ENCODE measurements at places on chromosomes 2 and 18.

DNA sequence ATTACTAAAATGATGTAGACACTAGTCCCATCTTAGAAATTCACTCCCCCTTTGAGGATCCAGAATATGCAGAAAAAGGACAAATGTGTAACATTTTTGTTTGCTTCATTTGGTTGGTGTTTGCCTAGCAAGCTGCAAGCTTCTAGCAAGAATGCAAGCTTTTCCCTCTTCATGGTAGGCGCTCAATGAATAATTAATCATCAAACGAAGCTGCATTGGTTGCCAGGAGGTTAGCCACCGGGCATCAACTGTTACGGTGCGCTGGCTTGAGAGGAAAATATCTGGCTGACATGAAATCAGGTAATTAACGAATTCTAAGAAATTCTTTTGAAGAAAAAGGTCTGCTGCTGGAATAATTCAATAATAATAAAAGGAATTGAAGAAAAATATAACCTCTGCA is 341.0 kb upstream of the KYNU start:
- DNase-seq = no peak

- DNase-seq = no peak
These were observed 52.2 kb upstream of the KCNH7 start for GRCh38 chr2:162890690-162891311.

GRCh38 chr2:36650031-36650829 is 46.3 kb upstream of the VIT start:
- no peak for DNase-seq

GRCh38 chr2:37855283-37856041 is 69.6 kb upstream of the RMDN2 start:
- DNase-seq = no peak

- DNase-seq = no peak
These were observed 1.1 kb downstream of the NIFK start for GRCh38 chr2:121735518-121736074.

DNA sequence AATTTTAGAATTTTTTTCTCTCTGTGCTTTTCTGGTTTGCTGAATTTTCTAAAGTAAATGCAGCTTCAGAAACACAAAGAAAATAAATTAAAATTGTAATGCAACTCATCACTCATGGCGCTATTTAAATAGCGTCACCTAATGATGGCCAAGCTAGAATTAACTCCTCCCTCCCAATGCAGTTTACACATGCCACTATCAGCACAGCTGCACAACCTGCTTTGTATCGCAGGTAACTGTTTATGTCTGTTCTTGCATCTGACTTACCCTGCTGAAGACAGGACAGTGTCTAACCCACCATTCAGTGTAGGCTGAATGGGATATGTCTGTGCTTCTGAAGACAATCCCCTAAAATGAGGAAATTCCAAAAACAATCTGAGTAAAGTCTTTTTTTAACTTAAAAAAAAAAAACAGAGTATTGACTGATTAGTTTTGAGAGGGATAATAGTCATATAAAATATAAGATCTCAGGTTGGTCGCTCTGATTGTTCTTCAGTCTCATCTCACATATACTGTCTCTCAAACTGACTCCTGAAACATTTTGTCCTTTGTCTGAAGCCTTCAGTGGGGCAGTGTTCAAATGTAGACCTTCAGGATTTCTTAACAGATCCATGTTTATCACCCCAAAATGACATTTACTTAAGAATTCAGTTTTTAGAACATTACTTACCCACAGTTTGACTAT is 271.4 kb downstream of the ZEB2 start:
- no peak for DNase-seq

GRCh38 chr2:134705861-134706586 is 12.8 kb downstream of the TMEM163 start:
- DNase-seq = no peak

DNA sequence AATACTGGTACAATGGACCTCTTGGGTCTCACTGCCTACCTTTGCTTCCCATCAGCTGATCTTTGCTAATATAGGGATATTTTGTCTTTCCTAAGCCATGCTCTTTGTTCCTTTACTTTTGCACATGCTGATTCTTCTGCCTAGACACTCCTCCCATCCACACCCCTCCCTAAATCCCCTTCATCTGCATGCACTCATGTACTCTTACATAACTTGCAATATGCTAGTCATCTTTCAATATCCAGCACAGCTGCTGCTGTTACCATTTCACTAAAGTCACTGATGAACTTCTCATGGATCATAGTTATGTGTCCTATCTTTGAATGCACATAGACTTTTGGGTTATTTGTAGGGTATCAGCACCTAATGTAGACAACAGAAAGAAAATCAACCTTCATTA is 18.5 kb upstream of the DTNA start:
- DNase-seq = no peak

DNA sequence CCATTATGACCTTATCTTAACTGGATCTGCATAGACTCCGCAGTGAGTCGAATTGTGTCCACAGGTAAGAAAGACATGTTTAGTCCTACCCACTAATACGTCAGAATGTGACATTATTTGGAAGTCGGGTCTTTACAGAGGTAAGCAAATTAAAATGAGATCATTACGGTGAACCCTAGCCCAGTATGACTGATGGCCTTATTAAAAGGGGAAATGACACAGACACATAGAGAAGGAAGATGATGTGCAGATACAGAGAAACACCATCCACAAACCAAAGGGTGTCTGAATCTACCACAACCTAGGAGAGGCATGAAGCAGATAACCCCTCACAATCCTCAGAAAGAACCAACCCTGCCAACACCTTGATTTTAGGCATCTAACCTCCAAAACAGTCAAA is 135.6 kb downstream of the GALNT1 start:
- no peak for DNase-seq

DNA sequence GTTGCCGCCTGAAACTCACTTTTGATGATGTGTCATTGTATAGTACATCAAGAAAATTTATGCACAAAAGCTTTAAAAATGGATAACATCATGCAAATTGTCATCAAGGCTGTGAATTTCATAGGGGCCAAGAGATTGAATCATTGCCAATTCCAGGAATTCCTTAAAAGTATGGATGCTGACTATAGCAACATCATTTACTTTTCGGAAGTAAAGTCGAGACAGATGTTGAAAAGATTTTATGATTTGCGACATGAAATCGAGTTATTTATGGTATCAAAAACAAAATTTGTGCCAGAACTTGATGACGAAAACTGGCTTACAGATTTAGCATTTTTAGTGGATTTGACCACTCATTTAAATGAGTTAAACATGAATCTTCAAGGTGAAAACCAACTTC is 56.3 kb downstream of the ASB1 start:
- no peak for DNase-seq

GRCh38 chr2:61928826-61929461 is 23.5 kb downstream of the COMMD1 start:
- no peak for DNase-seq

GRCh38 chr2:234378440-234378839 is 118.4 kb downstream of the ARL4C start:
- no peak for DNase-seq

GRCh38 chr2:211354481-211354880 is 798.1 kb downstream of the CPS1 start:
- DNase-seq = no peak

DNA sequence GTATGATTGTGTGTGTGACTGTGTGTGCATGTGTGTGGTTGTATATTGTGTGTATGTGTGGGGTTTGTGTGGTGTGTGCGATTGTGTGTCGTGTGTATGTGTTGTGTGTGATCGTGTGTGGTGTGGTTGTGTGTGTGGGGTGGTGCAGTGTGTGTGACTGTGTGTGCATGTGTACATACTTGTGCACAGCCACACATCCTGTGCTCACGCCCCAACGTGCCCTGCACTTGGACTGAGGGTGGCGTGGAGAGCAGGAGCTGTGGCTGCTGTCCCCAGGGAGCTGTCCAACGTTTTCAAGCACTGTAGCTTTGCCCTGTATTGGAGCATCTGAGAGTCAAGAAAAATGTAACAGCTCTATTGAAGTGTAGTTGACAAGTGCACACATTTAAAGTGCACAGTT is 243.2 kb upstream of the HDAC4 start:
- no peak for DNase-seq

DNA sequence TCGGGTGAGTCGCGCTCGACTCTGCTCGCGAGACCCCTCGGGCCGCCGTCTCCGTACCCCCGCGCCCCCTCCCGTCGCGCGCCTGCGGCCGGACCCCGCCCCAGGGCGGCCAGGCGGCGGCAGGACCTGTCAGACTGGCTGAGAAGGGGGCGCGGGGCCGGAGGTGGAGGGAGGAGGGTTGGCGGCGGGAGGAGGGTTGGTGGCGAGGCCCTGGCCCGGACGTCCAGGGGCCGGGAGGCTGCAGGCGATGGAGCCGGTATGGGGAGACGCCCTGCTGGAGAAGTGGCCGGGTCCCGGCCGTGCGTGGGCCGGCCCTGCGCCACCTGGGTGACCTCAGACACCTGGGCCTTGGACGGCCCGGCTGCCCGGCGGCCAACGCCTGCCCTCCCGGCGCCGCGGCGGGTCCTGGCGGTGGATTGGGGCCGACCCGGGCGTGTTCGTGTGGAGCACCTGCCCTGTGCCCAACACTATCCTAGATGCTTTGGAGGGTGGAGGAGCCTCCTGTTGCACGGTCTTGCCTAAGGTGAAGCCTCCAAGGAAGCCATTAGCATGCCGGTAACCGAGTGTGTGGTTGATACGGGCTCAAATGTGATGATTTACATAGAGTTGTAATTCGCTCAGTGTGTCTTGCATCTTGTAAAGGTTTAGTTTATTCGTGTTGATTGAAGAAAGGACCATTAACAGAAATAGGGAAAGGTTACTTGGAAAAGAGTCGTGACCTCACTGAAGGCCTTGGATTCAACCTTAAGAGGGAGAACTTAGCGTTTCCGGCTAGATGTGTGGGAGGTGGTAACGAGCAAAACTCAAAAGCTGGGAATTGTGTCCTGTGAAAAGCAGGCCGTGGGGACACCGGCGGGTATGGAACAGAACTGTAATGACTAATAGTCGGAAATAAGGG is 550 bp downstream of the MYL12B start:
- DNase-seq = no peak

- DNase-seq = no peak
These were observed 209.6 kb upstream of the PIK3C3 start for GRCh38 chr18:41745166-41746049.

DNA sequence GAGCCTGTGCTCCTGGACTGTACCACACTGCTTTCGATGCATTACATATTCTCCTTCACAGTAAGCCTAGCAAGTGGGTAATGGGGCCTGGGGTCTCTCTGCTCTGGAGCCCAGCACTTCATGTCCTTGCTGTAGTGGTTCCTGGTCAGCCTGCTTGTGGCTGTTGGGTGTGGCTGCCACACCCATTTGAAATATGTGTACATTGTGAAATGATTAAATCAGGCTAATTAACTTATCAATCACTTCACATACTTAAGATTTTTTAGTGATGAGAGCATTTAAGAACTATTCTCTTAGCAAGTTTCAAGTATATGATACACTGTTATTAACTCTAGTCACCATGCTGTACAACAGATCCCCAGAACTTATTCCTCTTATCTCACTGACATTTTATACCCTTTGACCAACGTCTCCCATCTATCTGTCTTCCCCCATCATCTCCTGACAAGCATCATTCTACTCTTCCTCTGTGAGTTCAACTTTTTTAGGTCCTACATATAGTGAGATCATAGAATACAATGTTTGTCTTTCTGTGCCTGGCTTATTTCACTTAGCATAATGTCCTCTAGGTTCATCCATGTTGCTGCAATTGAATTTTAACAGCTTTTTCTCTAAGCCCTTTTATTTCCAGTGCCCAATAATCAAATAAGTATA is 92.1 kb downstream of the LYPD6 start:
- DNase-seq = no peak

DNA sequence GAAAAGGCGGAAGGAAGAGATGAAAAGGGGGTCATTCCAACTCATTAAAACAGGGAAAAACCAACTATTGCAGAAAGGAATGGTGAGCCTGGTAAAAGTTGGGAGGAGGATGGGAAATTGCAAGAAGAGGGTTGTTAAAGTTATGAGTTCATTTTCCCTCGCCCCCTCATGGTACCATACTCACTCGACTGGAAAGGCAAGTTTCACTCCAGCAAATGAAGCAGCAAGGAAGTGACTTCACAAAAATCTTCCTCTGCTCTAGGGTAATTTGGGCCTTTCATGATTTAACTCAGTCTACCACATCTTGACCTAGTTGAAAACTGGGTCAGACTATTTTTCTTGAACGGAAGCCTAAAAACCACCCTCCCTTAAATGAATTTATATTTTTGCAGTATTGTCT is 22.8 kb upstream of the DAW1 start:
- DNase-seq = no peak

- no peak for DNase-seq
These were observed 48.8 kb downstream of the CABYR start for GRCh38 chr18:24187689-24188088.

- no peak for DNase-seq
These were observed 98.8 kb downstream of the METTL8 start for GRCh38 chr2:171334946-171335345.

DNA sequence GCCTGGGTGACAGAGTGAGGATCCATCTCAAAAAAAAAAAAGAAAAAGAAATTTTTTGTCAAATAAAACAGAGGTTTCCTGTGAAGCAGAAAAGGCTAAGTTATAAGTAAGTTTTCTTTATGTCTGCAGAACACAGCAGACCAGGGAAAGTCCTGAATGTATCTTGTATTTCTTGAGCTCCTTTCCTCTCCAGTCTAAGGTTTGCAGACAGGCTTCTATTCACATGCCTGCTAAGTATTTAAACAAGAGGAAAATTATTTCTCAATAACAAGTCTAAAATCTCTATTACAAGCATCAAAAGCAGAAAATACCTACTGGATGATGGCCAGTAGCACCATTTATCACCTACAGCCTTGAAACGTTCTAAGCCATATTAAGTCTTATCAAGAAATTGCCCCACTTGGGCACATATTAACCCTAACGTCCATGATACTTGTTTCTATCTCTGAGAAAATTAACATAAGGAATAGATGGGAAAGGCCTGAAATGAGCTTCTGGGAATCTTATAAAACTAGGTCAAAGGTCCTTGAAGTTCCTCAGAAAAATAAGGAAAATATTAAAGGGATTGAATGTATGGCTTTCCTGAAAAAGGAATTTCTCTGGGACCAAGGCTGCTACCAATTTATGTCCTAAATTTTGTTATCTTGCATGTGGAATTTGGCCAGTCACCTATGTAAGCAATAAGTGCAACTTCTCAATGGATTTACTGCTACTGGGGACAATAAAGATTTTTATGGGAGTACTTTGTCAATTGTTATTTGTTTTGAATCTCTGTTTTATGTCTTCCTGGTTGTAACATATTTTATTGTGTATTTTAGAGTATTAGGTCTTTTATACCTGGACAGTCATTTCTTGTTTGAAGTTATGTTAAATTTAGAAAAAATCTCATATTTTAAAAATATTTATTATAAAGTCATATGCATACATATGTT is 3.0 kb upstream of the REG1A start:
- DNase-seq = no peak

DNA sequence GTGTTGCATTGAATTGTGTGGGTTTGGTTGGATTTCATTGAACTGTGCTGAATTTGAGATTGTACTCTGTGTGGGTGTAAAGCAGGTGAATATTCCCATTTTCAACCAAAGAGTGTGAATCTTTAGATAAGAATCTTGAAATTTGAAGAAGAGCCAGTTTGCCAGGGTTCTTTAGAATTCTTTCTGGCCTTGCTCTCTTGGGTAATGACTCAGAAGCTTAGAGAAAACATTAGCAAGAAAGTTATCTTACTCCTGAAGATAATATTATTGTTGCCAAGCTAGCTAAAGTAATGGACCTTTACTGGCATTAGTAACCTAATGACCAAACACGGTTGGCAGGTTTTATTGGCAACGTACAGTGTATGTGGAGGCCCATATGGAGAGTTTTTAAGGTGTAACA is 46.4 kb upstream of the SIX3 start:
- DNase-seq = no peak

Measured in esophagus squamous epithelium (tissue), 5 donors.